DND-41 (cell line): ENCODE measurements at places on chromosomes 12 and 14.

DNA sequence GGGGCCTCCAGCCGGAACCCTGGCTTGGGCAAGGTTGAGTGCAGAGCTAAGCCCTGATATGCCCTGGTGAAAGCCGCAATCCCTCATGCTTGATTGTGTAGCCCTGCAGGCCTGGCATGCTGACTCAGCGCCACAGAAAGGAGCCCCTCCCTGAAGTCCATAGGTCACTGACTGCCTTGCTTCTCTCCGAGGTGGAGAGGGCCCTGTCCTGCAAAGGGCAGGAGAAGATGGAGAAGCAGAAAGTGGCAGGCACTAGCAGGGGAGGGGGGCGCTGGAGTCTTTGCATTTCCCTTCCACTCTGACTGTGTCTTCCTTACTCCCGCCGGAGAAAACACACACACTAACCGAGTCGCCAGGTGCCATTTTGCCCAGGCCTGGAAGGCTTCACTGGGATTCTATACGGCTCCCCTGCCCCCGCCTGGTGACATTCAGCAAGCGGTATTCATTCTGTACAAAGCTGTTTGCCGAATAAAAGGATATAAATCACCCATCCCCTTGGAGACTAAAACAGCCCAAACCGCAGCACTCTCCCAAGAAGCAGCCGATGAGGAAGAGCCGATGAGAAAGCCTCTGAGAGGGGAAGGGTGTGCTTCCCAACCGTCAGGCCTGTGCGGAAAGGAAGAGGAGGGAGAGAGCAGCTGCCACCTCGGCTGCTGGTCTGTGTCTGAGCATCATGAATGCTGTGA, 69.8 kb downstream of the SLC6A12 start:
- DNase-seq, result no peak

DNA sequence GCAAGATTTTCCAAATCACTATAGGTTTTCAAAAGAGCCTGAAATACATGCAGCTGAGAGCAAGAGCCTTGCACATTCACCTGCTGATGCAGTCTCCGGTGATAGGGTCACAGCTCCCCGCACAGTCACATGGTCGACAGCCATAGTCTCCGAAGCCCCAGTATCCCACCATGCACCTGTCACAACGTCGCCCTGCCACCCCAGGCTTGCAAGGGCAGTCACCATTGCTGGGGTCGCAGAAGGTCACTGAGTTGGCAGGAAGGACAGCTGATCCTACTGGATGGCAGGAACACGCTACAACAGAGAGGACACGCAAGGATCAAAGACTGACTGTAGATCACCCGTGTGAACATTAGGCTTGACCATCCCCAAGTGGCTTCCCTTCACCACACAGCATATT, 107.1 kb downstream of the NTN4 start:
- DNase-seq, result no peak

DNA sequence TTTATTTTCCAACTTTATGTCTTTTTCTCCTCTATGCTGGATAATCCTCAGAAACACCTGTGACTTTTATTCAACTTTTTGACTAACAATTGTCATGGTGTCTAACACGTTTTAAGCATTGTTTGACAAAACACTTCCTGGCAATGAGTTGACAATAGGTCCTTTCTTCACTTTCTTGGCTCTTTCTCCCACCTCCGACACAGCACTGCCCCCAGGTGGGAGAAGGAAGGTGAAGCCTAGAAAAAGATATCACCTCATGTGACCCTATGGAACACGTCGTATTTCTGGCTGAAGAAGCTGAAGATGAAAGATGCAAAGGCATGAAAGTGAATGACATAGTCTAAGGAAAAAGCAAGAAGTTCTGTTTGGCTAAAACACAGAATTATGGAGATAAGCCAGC, 430.0 kb downstream of the ETNK1 start:
- no peak for DNase-seq

- no peak for DNase-seq
Measured at GRCh38 chr12:80941916-80942315, 4.2 kb upstream of the LIN7A start.

GRCh38 chr12:105464406-105464805, 133.9 kb downstream of the C12orf75 start:
- DNase-seq, result no peak

DNA sequence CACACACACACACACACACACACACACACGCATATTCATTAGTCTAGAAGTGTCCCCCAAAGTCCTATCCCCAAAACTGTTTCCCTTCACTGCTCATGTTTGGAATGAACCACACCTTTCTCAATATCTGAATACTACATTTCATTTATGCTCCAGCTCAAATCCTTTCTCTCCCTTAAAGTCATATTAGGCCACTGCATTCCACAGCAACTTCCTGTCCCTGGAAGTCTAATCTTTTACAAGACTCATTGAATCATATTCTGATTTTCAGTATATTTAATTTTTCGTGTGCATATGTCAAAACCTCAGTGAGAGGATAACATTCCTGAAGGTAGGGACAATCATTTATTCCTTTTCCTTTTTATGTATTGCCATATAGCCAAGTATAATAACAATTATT, 155.6 kb upstream of the LMNTD1 start:
- no peak for DNase-seq

DNA sequence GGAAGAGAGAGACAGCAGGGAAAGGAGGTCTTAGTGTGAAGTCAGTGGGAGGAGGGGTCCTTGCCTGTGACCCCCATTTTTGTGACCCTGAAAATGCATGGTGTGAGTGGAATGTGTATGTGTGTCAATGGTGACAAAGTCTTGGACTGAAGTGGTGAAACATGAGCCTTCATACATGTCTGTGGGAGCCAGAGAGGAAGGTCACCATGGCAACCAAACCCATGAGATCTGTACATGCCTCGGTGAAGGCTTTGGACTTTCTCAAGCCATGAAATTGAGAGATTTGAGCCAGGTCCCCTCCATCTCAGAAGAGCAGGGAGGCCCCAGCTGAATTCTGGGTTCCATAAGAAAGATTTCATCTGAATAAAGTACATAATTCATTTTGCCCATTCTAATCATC, 108.7 kb downstream of the TTC8 start:
- no peak for DNase-seq

DNA sequence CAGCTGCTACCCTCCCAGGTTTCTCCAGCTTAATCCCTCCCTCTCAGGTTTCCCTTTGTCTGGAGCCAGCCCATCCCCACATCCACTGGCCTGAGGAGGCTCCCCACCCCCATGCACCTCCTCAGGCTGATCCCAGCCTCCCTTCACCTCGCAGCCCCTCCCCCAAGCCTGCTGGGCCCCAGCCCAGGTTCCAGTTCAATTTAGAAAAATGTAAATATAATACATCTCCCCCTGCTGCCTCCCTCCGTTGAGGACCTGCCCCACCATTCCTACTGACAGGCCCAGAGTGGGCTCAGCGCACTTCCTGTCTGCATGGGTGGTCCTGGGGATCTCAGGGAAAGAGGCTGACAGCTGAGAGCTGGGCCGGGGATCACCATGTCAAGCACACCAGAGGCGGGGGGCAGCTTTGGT, 155.8 kb downstream of the NTF3 start:
- DNase-seq, result no peak

- DNase-seq, result no peak
Measured at GRCh38 chr14:61120576-61120975, 139.5 kb downstream of the SLC38A6 start.

GRCh38 chr12:109018296-109018695, 2.6 kb downstream of the SVOP start:
- no peak for DNase-seq

DNA sequence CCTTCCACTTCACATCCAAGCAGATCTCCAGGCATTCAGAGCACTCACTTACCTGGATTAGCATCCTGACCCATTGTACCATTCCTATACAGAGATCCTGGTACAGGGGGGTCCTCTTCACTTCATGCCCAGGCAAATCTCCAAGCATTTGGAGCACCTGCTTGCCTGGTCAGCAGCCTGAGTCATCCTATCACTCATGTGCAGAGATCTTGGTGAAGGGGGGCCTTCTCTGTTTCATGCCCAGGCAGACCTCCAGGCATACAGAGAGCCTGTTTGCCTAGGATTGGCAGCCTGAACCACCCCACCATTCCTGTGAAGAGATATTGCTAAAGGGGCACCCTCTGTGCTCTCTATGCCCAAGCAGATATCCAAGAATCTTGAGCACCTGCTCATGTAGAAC, 111.1 kb upstream of the CCDC175 start:
- no peak for DNase-seq

DNA sequence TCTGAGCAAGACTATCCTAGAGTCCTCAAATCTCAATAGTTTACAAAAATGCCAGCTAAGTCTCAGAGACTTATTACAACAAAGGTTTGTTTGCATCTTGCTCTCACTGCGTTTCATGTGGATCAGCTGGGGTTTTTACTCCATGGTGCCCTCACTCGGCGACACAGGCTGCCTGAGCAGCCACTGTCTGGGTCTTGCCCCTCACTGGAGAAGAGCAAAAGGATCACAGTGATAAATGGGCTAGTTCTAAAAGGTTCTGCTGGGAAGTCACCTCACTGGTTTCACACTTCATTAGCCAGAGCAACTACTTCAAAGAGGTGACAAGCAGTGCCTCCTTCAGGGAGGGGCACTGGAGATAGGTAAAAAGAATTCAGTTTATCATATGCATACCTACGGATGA, 392.0 kb downstream of the RPL10L start:
- DNase-seq, result no peak
